OCI-M1 (cell line): ENCODE measurements at places on chromosomes 2 and 18.

DNA sequence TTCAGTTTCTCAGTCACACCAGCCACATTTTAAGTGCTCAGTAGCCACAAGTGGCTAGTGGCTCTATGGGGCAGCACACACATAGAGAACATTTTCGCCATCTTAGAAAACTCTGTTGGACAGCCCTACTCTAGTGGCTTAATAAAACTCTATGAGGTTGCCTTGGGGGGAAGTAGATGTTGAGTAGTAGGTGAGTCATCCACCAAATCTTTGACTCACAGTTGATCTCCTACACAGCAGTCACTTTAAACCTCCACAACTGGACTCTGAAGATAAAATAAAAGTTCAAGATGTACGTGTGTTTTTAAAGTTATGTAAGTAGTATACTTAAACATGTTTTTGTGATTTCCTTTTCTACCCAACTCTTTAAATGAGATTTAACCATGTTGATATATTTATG, 379.0 kb downstream of the SETBP1 start:
- peak; percentile 90 for DNase-seq

- DNase-seq: no peak
These were observed 361.7 kb upstream of the ACVR2A start for GRCh38 chr2:147482916-147483669.

DNA sequence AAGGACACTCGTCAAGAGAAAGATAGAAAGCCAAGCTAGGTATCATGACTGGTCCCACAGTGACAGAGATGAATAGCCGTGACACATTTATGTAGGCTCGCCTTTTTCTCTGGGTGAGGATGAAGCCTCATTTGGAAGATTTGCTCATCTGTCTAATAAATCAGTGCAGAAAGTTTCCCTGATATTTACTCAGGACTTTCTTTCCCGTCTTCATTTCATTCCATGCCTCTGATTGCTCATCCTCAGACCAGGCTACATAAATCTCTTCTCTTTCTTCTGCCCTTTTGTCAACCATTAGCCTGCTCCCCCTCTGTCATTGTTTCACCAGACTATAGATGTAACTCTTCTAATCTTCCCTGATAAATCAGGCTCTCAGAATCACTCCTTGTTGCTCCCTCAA, 361.8 kb upstream of the MEIS1 start:
- DNase-seq: no peak

- no peak for DNase-seq
These were observed 8.9 kb downstream of the APOB start for GRCh38 chr2:21034972-21035279.

DNA sequence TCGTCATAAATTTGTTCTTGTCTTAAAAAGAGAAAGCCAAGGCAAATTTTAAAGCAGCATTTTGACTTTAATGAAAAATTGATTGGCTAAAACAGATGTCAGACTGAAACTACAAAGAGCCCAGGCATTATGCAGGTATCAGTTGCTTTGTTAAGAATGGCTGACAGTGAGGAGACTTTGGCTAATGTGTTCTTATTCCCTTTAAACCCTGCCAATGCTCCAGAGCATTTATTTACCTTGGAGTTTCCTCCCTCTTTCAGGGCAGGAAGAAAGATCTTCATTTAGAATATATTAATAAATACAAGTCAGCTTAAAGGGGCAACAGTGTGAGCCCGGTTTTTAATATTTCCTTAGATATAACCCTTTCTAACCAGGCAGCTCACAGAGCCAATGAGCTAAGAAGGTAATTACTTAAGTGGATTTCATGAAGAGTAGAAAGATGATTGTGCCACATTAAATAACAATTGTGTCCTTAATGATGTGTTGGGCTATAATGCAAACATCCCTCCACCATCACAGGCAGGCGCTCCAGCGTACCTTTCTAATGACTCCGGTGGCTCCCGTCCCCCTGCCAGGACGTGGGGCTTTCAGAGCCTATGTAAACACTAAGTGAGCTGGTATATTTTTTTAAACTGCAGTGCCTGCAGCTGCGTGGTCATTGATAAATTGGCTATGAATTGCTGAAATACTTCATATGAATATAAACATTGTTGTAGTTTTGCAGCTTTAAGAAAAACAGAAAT, 349.4 kb upstream of the POU3F3 start:
- no peak for DNase-seq

DNA sequence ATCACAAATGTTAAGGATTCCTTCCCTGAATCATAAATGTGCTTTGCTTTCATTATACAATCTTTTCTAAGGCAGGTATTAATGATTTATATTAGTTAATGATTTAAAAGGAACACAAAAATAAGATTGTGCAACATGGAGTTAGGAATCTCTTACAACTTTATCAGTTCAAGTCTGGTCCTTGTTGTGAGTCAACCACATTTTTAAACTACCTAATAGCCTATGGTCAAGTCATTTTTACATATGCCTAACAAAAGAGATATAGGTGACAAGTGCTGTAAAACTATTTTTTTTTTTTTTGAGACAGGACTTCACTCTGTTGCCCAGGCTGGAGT, 8.2 kb upstream of the INPP1 start:
- DNase-seq: no peak

- no peak for DNase-seq
These were observed 163.0 kb upstream of the NOSTRIN start for GRCh38 chr2:168639441-168639898.

- no peak for DNase-seq
These were observed 1079.4 kb upstream of the GYPC start for GRCh38 chr2:125576558-125576957.

DNA sequence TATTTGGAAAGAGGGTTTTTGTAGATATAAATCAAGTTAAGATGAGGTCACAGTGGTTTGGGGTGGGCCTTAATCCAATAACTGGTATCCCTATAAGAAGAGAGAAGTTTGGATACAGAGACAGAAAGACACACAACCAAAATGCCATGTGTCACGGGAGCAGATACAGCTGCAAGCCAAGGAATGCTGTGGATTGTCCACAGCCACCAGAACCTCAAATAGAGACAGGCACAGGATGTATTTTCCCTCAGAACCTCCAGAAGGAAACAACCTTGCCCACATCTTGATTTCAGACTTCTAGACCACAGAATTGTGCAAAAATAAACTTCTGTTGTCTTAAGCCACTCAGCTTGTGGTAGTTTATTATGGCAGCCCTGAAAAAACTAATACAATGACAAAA, 105.5 kb downstream of the GCA start:
- DNase-seq: no peak

- DNase-seq: peak; percentile 91
These were observed at the start of gene SP5 for GRCh38 chr2:170715062-170715931. Gene SP5, plus strand, starts transcription at chr2:170715337. Its CDS starts 176 bp downstream, at chr2:170715513.

GRCh38 chr2:95272781-95273180, 1.5 kb upstream of the PROM2 start:
- DNase-seq: no peak

GRCh38 chr2:154455866-154456265, 242.6 kb upstream of the KCNJ3 start:
- DNase-seq: peak; percentile 73

- DNase-seq: no peak
These were observed 50.2 kb upstream of the SLC66A3 start for GRCh38 chr2:11104794-11105660.

GRCh38 chr2:48914477-48915089, 159.1 kb upstream of the LHCGR start:
- DNase-seq: peak; percentile 42

DNA sequence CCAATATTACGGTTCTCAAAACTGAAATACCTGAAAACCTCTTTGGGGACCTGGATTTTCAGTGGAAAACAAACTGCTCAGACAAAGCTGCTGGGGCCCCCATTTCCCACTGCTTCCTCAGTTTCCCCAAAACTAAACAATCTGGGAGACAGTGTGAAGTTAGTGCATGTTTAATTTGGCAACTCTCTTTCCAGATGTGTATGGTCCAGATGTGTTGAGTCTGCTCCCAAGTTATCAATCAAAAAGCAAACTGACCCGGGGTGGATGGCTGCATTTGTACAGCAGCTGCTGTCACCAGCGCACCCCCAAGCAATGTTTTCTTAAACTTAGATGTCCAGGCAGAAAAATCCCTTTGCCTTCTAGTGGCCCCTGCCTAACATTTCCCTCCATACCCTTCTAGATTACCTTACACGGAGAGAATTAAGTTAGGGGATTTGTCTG, 136.9 kb downstream of the COPS8 start:
- no peak for DNase-seq

DNA sequence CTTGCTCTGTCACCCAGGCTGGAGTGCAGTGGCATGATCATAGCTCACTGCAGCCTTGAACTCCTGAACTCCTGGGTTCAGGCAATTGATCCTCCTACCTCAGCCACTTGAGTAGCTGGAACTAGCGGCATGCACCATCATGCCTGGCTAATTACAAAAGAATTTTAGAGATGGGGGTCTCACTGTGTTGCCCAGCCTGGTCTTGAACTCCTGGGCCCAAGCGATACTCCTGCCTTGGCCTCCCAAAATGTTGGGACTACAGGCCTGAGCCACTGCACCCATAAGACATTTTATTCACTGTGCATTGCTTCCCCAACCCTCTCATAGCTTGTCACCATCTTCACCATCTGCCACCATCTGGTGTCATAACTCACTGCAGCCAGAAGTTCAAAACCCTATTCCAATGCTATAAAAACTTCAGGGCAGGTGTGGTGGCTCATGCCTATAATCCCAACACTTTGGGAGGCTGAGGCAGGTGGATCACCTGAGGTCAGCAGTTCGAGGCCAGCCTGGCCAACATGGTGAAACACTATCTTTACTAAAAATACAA, 78.7 kb downstream of the NCAPH start:
- DNase-seq: peak; percentile 9

GRCh38 chr2:98648451-98648850, 40.1 kb downstream of the UNC50 start:
- DNase-seq: no peak

DNA sequence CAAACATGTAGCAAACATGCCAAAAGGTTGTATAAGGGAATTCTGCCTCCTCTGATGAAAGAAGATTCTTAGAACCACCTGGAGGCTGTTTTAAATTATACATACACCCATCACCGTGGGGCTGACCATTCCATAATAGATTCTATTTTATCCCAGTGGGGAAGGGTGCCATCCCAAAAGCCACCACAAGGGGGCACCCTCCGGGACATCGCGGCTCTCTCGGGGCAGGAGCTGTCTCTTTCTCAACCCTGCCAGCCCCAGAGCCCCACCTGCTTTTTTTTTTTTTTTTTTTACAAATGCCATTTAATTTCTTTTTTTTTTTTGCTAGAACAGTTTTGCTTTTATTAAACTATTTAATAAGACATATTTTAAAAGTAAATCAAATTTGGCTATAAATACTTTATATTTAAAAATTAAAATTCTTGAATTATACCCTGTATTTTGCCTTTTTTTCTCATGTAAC, 8.6 kb upstream of the MTCL1 start:
- peak; percentile 94 for DNase-seq
